ENCODE measurements at places on chromosomes 5 and 9. TPM values are rescaled to one million over a fixed set of nuclear protein-coding genes. Genes with fewer than 3 reads are reported as not detected.

- DNase-seq: no peak
Measured at GRCh38 chr5:67971971-67972821, 243.4 kb upstream of the PIK3R1 start.

DNA sequence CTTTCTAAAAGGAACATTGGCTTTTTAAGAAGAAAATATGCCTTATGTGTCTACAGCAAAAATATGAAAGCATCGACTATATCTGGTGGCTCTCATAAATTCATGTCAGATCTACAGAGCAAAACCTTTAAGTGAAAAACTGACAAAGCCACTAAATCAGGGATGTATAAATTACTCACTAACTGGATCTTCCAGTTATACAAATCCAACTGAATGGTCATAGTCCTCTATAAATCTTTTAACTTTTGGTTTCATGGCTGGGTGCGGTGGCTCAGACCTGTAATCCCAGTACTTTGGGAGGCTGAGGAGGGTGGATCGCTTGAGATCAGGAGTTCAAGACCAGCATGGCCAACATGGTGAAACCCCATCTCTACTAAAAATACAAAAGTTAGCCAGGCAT is 29.2 kb upstream of the GZMA start:
- DNase-seq: no peak

DNA sequence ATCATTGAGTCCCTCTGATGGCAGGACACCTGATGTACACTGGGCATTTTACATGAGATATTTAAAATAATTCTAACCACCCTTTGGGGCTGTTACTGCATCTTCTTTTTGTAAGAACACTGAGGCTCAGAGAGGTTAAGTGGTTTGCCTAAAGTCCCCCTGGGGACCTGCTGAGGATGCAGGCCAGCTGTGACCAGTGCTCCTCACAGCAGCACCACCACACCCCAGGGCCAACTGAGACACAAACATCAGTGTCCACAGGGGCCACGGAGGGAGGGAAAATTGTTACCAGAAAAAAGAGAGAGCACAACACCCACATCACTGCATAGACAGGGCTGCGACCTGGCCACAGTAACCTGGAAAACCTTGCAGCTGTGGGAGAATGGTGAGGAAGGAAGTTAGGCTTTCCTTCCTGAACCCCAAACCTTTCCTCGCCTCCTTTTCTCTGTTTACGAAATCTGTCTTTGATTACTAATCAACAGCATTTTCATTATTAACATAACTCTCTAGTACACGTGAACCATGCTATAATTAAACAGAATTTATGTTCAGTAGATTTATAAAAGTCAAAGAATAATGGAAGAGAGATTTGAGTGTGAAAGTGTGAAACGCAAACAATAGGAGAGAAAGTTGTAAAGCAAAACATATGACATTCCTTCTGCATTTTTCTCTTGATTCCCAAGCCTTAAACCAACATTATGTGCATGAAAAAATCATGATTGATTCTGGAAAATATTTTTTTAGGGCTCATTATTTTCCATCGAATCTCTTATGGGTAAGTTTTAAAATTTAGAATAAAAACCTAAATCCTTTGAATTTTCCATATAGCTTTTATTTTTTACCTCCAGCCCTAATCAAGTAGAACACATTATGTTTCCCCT is 228.1 kb upstream of the DAPK1 start:
- no peak for DNase-seq

DNA sequence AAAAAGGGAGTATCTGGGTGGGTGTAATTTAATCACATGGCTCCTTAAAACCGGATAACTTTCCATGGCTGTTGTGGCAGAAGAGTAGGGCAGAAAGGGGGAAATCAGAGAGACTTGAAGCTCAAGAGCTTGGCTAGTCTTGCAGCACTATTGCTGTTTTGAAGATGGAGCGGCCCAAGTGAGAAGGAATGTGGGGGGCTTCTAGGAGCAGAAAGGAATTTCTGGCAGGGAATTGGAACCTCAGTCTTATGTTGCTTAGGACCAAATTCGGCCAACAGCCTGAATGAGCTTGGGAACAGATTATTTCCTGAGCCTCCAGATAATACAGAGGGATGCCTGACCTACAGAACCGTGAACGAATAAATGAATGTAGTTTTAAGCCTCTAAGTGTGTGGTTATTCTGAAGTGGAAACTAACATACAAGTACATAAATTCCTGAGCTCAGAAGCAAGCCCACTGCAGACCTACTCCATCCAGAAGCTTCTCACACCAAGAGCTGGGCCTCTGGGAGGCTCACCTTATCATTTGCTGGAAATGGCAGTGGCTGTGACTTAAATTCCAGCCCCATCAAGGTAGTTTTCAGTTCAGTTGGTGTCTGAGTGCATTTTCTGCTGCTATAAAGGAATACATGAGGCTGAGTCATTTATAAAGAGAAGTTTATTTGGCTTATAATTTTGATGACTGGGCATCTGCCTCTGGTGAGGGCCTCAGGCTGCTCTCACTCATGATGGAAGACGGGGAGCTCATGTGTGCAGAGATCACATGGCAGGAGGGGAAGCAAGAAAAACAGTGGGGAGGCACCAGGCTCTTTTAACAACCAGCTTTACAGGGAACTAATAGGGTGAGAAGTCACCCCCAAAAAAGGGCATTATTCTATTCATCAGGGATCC is 15.3 kb upstream of the TMEM174 start:
- DNase-seq: no peak

DNA sequence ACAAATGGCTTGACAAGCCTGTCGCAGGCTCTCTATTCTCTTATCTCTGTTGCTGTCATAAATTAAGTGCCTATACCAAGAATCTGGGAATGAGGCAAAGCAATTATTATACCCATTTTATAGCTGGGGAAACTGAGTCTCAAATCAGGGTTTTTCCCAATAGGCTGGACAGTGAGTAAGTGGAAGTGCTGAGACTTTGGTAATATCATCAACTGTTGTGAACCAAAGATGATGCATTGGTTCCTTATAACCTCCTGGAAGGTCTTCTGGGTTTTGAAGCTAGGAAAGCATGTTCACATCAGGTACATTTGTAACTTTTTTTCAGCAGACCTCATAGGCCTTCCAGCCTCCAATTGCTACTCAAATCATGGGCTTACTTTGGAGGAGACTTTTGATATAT is 25.6 kb upstream of the ZCCHC7 start:
- no peak for DNase-seq

DNA sequence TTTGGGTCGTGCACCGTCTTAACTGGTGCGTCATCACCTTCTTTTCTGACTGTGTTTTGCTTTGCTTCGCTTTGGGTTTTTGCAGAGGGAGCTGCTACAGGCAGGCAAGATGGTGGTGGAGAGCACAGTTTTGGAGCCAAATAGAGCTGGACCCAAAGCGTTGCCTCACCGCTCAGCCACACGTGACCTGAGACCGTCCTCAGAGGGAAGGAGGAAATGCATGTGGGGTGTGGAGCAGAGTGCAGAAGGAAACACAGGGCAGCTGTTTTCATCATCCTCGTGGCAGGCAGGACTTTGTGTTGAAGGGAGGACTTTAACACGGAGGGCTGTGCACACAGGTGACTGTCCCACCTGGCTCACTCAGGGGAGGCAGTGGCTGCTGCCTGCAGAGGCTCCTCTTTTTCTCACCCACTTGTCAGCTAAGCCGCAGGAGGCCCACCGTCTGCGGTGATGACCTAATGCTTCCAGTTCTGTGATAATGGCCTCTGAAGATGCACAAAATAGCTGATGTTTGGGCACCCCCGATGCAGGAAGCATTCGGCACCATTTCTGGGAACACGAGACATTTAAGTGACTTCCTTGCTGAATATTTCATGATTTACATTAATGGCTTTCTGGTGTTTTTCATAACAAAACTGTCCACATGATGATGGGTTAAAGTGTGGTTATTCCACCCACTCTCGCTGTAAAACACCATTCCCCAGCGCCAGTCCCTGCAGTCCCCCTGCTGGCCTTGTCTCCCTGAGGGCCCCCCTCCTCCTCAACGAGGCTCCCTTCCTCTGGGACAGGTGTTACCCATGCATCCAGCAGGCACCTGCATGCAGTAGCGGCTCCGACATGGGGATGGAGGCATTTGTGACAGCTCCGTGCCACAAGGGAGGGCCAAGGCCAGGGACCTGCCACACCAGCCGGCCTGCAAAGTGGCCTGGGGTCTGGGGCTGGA is 12.4 kb upstream of the UBAC1 start:
- DNase-seq: peak; percentile 44

- no peak for DNase-seq
Measured at GRCh38 chr5:143914756-143915155, 102.8 kb downstream of the HMHB1 start.

- peak; percentile 91 for DNase-seq
Measured at GRCh38 chr5:150409638-150410523, 2.8 kb downstream of the CD74 start.

- peak; percentile 79 for DNase-seq
Measured at GRCh38 chr5:1760656-1761452, 38.8 kb downstream of the MRPL36 start.

DNA sequence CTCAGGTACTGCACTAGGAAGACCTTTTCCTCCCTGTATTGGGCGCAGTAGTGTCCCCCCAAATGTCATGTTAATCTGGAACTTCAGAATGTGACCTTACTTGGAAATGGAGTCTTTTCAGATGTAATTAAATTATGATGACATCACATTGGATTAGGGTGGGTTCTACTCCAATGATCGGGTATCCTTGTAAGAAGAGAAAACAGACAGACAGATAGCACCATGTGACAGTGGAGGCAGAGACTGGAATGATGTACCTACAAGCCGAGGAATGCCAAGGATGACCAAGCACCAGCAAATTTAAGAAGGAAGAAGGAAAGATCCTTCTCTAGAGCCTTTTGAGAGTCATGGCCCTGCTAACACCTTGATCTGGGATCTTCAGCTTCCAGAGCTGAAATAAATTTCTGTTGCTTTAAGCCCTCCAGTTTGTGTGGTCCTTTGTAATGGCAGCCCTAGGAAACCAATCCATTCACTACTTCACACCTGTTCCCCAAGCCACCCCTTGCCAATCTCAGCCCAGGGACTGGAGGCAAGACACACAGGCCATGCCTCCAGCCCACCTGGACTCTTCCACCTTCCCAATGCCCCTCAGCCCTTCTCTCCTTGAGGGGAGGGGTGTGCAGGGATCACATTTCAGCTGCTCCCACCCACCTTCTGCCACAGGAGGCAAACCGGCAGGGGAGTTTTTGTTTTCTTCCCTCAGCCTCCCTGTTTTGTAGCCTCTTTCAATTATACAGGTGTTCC is 1.6 kb downstream of the CCNJL start:
- no peak for DNase-seq

DNA sequence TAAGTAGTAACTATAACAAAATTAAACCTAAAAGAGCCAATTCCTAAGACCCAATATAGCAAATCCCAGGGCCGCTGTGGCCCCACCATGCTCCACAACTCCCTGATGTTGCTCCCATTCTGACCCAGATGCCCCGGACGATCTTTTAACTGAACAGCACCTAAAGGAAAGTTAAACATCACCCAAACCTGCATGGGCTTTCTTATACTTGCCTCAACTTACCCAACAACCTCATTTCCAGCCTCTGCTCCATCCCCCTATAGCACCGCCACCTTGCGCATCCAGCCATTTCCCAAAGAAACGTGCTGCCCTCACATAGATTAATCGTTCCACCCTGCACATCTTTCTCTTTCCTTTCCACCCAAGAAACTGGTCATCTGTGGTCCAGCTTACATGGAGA is 54.6 kb downstream of the ZNF354C start:
- DNase-seq: peak; percentile 21

DNA sequence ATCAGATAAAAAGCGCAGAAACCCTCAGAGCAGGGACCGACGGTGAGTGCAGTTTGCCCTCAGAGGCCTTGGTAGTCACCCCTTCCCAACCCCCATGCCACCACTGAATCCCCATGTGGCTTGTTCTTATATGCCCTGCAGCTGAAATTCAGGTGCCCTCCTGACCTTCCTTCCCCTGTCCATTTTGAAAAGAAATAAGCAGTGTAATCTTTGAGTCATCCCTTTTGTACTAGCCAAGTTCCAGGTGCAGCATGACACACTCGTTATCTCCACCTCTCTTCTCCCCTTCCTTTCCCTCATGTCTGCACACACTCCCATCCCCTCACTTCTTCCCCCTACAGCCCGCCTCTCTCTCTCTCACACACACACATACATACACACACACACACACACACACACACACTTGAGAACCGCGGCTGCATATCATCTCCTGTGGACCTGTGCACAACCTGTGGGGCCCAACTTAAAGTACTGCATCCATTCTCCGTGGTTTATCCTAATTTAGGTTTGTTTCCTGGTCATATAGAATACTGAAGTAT is 53.1 kb downstream of the SYK start:
- no peak for DNase-seq

DNA sequence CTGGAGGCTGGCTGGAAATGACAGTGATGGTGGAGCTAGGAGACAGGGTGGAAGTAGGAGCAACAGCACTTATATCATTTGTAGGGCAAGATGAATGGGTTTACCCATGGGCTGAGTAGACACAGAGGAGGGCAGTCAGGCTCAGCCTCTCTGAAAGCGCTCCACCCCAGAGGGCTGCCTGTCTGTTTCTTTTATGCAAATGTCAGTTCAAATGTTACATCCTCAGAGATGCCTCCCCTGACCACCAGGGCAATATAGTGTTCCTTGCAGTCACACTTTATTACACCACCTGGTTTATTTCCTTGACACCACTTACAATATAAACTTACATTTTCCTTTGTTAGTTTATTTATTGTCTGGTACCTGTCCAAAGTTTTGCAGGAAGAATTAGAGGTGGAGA is 159.5 kb upstream of the IL12B start:
- DNase-seq: no peak

DNA sequence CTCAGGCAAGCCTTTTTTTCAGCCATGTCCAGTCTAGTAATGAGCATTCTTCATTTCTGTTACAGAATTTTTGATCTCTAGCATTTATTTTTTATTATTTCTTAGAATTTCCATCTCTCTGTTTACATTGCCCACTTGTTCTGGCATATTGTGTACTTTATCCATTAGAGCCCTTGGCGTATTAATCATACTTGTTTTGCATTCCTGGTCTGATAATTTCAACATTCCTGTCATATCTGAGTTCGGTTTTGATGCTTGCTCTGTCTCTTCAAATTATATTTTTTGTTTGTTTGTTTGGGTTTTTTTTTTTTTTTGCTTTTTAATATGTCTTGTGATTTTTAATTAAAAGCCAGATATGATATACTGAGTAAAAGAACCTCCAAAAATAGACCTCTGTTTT is 23.0 kb upstream of the JAK2 start:
- DNase-seq: no peak

DNA sequence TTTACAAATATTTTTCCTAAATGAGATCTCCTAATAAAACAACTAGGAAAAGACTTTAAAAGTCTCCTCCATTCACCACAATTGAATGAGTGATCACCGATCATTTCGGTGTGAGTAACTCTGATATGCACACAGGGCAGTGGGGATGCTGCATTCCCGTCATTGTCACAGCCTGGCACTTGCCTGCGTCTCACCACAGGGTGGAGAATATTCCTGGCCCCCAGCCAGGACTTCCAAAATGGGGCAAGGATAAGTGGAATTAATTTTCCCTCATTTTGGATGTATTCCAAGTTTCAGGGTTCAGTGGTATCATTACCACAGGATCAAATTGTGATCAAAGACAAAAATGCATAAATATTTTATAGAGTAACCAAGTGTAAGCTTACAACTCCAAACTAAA is 107.1 kb downstream of the CTNND2 start:
- no peak for DNase-seq

GRCh38 chr9:133969681-133970580 is 22.2 kb downstream of the VAV2 start:
- no peak for DNase-seq

- no peak for DNase-seq
Measured at GRCh38 chr5:57267805-57268204, 93.9 kb downstream of the GPBP1 start.

Gene SQSTM1
- total RNA-seq: 508 TPM

Gene GPRIN1
- total RNA-seq: 1.5 TPM

Gene TAF11L14
- total RNA-seq: not detected

Gene GLDC
- not detected for total RNA-seq

Gene SMIM33
- not detected for total RNA-seq

Gene COL15A1
- 7.0 TPM for total RNA-seq

Gene ZNG1A
- 26.8 TPM for total RNA-seq

Gene IQGAP2
- total RNA-seq: 3.5 TPM

All from lower leg skin (tissue), 4 donors.